Fibroblast of skin of left quadriceps (primary cell): ENCODE measurements at places on chromosomes 2 and 18.

- DNase-seq = no peak
Observed at GRCh38 chr2:240831594-240832204, 11.7 kb upstream of the KIF1A start.

DNA sequence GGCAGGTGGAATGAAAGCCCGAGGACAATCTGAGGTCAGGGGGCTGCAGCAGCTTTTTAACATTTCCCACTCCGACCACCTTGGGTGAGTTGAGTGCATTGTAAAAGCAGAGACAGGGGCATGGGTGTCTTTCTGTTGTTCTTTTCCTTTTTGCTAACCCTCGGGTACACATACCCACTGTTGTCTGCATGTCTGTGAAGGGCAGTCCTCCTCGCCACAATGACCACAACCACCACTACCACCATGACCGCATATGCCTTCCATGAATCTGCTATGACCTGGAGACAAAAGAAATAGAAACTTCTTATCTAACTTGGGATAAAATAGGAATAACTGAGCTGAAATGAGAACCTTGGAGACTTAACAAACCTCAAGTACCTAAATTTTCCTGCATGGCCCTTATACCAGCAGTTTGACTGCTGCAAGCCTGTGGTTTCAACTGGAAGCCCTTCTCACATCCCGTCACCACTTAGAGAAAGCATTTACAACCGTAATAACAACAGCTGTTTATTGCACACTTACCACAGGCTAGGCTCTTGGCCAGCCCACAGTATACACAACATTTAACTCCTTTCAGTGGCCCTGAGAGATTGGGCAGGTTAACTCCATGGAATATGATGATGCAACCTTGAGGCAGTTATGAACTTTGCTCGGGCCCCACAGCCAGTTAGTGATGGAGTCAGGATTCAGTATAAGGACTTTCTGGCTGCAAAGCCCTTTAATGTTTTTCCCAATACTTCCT is 80.3 kb downstream of the GYPC start:
- DNase-seq = no peak

GRCh38 chr2:109613081-109613921 is 465 bp downstream of the SEPTIN10 start:
- DNase-seq = no peak

DNA sequence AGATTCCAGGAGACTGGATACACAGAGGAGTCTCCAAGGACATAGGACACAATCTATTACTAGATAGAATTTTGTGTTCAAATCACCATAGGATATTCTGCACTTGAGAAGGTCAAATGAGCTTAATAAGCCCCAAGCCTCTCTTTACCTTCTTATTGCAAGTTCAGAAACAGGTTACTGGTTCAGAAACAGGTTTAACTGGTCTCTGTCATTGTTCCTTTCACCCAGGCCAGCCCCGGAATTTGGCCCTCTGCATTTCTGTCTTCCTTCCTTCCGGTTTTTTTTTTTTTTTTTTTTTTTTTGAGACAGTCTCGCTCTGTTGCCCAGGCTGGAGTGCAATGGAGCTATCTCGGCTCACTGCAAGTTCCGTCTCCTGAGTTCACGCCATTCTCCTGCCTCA is 700.2 kb downstream of the EPHA4 start:
- no peak for DNase-seq

GRCh38 chr2:204900910-204901309 is 355.6 kb downstream of the PARD3B start:
- no peak for DNase-seq

DNA sequence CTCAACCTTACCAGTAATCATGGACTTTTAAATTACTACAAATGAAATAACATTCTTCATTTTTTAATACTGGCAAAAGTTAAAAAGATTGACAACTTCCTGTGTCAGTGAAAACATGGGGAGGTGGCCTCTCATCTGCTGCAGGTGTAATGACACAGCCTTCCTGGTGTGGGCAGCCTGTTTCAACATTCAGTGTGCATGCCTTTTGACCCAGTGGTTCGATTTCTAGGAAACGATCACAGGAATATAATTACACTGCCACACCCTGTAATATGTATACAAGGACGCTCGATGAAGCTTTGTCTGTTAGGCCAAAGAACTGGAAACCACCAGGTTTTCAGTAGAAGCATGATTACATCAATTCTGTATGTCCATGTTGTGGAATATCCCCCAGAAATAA is 68.7 kb downstream of the MTHFD2 start:
- no peak for DNase-seq

DNA sequence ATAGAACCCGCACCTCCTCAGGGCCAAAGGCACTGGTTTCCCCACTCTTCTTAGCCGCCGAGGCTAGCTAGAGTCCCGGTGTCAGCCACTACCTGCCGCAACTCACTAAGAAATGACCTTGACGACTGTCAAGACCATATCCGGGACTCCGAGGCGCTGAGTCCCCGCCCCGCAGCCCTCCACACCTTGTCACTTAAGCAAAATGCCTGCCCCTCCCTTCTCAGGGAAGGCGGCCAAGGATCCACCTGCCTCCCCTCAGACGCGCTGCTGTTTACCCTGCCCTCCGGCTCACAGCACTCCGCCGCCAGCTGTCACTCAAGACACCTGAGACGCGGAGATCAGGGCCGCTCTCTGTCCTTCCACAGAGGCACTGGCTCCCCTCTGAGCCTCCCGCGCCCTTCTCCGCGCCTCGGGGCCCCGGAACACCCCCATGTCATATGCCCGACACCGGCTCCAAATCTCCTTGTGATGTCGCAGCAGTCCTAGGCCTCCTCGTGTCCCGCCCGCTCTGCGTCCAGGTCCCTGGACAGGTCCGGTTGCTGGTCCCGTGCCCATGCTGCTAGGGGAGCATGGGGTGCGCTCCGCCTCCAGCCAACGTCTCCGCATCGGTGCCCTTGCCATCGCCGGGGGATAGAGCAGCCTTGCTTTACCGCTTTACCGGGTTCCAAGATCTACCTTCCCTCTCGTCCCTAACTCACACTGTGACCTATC is 32.5 kb upstream of the REG3G start:
- DNase-seq = no peak

- DNase-seq = no peak
Observed at GRCh38 chr18:48459465-48459864, 50.3 kb upstream of the ZBTB7C start.

GRCh38 chr2:66781804-66782203 is 346.9 kb downstream of the MEIS1 start:
- DNase-seq = no peak

GRCh38 chr2:126797622-126798275 is 100.9 kb upstream of the TEX51 start:
- DNase-seq = no peak

DNA sequence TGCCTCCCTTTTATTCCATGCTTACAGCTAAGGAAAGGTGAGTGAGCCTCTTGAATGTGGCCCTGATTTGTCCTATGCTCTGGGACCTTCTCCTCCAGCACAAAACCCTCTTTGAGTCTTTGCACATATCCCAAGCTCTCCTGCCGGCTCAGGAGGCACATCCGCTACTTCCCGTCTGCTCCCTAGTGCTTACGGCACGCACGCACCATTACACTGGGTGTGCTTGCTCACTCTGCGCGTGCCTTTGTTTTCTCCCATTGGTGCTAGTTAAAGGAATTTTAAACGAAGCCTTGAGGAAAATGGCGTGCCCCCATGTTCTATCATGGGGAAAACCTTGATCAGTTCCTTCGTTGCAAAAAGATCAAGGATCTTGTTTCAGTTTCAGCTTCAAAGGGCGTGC is 7.9 kb upstream of the DGKD start:
- DNase-seq = no peak

- no peak for DNase-seq
Observed at GRCh38 chr2:212609479-212609878, 70.9 kb upstream of the ERBB4 start.

- no peak for DNase-seq
Observed at GRCh38 chr2:149021271-149021719, 17.2 kb upstream of the LYPD6B start.
